ENCODE measurements at places on chromosomes 7 and 10.

DNA sequence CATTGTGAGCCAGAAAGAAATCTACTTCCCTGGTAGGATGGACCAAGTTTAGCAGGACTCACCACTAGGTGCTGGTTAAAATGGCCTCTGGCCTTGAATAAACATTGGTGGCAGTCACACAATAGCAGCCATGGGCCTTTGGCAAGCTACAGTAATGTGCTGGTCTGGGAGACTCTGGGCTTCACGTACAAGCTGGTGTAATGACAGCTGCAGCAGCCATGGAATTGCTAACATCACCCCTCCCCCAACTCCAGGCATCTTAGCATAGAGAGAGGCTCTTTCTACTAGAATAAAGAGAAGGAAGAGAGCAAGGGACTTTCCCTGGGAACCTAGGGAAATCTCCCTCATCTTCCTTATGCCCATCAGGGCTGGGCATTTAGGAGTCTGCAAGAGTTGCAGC, 205.1 kb upstream of the SEMA3A start:
- DNase-seq = no peak

DNA sequence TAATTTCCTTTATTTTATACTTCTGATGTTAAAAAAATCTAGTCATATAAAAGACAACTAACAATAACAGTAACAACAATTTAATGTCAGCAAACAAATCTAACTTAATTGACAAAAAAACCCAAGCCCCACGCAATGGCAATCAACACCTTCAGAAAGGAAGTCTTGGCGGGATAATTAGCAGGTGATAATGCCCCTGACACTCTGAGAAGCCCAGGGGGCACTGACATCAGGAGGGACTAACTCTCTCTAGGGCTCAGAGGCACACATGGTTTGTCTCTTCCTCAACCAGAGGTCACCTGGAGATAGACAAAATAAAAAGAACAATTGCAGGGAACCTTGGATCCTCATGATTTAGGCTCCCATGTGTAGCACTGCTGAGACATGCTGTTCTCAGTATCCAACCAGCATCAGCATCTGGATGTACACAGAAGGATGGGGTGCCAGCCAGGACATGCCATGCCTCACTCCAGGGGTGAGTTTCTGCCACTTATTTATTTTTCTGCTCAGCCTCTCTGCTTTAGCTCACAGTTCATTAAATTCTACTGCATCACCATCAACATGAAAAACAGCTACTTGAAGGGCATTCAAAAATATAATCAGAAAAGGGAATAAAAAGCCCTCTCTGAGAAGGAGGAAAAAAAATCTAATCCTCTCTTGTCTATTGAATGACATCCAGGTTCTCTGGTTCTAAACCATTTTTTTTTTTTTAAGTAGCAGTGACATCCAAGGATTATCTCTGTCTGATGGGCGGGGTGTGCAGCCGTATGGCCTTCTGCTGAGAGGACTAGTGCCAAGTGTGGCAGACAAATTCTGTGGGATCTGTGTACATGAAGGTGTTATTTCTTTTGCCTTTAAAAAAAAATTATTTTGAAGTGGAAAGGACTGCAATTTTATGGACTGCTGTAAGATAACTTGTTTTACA, 96.3 kb downstream of the ATXN7L1 start:
- no peak for DNase-seq

DNA sequence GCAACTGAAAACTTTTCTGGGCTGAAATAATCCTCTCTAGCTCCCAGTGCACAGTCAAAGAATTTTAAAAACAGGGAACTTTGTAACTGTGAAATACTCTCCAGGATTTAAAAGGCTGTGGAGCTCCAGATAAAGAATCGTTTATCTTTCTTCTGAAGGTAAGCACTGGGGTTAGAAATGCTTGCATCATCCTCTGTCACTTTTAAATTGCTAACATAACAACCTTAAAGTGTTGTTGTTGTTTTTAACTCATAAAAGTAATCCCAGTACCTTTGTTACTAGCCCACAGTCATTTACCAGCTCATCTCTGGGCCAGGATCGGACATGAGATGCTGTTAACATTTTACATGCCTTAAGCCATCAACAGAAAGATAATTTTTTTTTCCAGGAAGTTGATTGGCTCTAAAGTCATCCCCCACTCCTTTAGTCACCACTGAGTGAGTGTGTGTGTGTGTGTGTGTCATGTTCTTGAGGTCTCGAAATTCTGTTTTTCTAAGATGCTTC, at the start of gene SLC39A12:
SLC39A12 (plus strand) TSS at position 51 of the 504 bp plus-strand sequence. CDS start 1,359 bp downstream, outside the sequence.
- DNase-seq = no peak

DNA sequence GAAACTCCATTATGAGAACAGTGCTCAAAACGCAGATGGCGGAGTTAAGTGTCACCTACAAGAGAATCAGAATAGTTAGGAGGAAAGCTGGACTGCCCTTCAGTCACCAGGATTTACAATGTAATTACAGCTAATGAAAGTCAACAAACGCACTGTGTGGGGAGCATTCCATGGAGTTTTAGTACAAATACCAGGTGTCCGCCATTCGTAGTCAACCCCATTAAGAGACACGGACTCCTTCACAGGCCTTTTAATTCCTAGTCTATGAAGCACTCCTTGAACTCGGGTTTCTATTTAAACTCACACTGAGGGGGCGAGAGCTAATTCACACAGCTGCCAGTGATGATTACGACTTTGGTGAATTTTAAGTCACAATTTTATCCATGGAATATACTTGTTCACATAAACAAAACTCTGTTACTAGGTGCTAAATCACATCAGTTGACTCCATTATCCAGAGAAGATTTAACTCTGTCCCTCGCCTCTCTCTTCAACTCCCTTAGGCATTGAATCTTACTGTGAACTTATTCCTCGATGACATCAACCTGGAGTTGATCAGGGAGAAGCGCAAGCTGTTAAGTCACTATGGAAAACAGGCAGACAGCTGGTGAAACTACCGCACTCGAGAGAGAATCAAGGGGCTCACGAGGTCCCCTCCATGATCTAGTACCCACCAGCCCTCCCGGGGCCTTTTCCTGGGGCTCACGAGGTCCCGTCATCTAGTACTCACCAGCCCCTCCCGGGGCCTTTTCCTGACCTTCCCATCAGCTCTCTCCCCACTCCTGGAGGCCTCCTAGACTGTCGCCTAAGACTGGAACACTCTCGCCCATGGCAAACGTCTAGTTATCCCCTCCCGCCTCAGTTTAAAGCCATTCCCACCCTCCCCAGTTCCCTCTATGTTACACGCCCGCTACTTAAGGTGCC, 1.5 kb downstream of the ZFAND2A start:
- DNase-seq = no peak

GRCh38 chr10:24239289-24240040, 30.5 kb downstream of the KIAA1217 start:
- no peak for DNase-seq

GRCh38 chr7:90903841-90904240, 307.7 kb downstream of the CDK14 start:
- peak; percentile 1 for DNase-seq

- peak; percentile 41 for DNase-seq
These were observed 337.5 kb upstream of the KCND2 start for GRCh38 chr7:119935418-119936025.

GRCh38 chr7:23106823-23107663, 1.5 kb downstream of the KLHL7 start:
- no peak for DNase-seq

- no peak for DNase-seq
These were observed 26.0 kb upstream of the THSD7A start for GRCh38 chr7:11858026-11858425.

GRCh38 chr7:136086712-136087111, 109.6 kb upstream of the MTPN start:
- peak; percentile 82 for DNase-seq

GRCh38 chr10:7410301-7410861, 453 bp downstream of the SFMBT2 start:
- peak; percentile 47 for DNase-seq

DNA sequence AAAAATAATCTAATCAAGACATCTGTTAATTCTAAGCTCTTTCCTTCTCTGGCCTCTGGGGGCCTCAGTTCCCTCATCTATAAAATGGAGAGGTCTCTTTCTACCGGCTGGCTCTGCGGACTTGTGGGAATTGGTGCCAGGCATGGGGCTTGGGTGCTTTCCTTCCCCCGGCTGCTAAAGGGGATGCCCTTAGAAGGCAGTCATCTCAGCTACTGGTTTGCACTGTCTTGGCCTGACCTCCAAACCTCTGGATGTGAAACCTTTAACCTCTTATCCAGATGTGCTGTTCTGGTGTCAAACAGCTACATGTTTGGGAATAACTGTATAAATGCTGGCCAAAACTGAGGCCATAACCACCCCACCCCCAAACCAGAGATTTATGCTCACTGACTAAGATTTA, 320.0 kb downstream of the RPS24 start:
- no peak for DNase-seq

DNA sequence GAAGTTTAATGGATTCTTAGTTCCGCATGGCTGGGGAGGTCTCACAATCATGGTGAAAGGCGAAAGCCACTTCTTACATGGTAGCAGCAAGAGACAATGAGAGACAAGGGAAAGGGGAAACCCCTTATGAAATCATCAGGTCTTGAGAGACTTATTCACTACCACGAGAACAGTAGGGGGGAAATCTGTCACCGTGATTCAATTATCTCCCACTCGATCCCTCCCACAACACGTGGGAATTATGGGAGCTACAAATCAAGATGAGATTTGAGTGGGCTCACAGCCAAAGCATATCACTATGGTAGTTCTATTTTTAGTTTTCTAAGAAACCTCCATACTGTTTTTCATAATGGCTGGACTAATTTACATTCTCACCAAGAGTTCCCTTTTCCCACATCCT, 36.7 kb downstream of the SPAM1 start:
- no peak for DNase-seq

- no peak for DNase-seq
These were observed 1.2 kb downstream of the MCU start for GRCh38 chr10:72692994-72693781.

GRCh38 chr10:93752761-93753160, 5.0 kb upstream of the LGI1 start:
- no peak for DNase-seq

GRCh38 chr7:140121326-140121725, 55.5 kb downstream of the KDM7A start:
- DNase-seq = no peak

DNA sequence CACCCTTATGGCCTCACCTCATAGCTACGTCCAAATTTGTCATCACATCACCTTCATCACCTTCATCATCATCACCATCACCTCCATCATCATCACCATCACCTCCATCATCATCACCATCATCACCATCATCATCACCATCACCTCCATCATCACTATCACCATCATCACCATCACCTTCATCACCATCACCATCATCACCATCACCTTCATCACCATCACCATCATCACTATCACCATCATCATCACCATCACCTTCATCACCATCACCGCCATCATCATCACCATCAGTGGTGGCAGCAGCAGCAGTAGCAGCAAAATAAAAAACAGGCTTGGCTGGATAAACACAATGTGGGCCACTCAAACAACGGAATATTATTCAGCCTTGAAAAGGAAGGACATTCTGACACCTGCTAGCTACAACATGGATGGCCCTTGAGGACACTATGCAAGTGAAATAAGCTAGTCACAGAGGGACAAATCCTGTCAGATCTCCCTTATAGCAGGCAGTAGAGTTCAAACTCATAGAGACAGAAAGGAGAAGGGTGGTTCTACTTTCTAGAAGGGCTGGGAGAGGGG, 47.7 kb upstream of the PDGFA start:
- DNase-seq = no peak

GRCh38 chr10:49165821-49166483, 22.2 kb downstream of the TMEM273 start:
- no peak for DNase-seq

GRCh38 chr7:71193099-71193810, 61.3 kb downstream of the GALNT17 start:
- no peak for DNase-seq

GRCh38 chr7:596071-596818, 76.6 kb upstream of the PDGFA start:
- DNase-seq = no peak

- DNase-seq = peak; percentile 78
These were observed 2.0 kb upstream of the PLCE1 start for GRCh38 chr10:93991596-93992284.

- no peak for DNase-seq
These were observed 683.2 kb downstream of the LRMDA start for GRCh38 chr10:76114581-76115001.

GRCh38 chr10:115572740-115573455, 479.7 kb downstream of the ATRNL1 start:
- no peak for DNase-seq

DNA sequence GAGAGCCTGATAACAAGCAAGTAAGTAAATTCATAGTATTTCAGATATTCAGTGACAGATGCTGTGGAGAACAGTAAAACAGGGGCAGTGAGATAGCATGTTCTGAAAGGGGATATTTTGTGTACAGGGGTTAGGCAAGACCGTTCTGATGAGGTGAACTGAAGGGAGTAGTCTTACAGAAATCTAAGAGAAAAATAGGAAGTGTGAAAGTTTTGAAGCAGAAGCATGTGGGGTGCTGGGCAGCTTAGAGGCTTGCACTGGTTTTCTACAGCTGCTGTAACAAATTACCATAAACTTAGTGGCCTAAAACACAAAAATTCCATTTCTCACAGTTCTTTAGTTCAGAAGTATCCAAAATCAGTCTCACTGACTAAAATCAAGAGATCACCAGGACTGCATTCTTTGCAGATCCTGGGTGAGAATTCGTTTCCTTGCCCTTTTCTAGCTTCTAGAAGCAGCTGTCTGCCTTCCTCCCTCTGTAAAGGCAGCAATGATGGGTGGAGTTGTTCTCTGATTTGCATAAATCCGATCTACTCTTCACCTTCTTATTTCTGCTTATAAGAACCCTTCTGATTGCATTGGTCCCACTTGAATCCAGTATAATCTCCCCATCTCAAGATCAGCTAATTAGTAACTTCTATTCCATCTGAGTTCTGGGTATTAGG, 7.5 kb upstream of the KLF14 start:
- DNase-seq = no peak

DNA sequence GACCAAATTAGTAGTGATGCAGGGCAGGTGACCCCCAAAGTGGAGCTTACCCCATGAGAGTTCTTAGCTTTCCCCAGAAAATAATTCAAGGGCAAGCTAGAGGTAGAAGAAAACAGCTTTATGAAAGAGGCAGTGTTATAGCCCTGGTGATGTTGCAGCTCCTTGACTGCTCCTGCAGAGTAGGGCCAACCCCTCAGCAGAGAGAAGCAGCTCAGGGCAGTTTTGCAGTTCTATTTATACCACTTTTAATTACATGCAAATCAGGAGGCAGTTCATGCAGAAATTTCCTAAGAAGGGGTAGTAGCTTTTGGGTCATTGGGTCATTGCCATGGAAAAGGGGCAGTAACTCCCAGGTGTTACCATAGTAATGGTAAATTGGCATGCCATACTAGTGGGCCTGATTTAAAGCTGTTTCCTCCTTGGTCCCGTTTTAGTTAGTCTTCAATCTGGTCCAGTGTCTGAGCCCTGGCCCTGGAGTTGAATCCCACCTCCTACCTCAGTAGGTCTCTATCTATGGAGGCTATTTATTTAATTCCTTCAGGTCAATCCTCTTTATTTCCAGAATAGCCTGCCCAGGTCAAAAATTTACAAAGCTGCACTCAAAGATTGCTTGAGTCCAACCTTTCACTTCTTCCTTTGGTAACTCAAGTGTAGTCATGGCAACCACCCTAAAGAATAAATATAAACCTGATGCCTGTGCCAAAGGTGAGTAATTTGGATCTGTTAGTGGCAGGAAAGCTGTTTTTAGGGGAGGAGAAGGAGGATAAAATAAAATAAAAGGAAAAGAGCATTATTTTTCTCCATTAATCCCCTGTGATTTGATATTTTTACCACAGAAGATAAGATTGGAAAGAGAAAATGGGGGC, 29.5 kb downstream of the PLXDC2 start:
- no peak for DNase-seq

- no peak for DNase-seq
These were observed 28.7 kb upstream of the HABP2 start for GRCh38 chr10:113524120-113524519.

- no peak for DNase-seq
These were observed 27.0 kb downstream of the DCLRE1C start for GRCh38 chr10:14926722-14927416.
